ENCODE measurements at places on chromosomes 3 and 15. TPM values are rescaled to one million over a fixed set of nuclear protein-coding genes. Genes with fewer than 3 reads are reported as not detected.
A peak's percentile ranks its signal among the peaks of the same experiment; 100 is the strongest.

DNA sequence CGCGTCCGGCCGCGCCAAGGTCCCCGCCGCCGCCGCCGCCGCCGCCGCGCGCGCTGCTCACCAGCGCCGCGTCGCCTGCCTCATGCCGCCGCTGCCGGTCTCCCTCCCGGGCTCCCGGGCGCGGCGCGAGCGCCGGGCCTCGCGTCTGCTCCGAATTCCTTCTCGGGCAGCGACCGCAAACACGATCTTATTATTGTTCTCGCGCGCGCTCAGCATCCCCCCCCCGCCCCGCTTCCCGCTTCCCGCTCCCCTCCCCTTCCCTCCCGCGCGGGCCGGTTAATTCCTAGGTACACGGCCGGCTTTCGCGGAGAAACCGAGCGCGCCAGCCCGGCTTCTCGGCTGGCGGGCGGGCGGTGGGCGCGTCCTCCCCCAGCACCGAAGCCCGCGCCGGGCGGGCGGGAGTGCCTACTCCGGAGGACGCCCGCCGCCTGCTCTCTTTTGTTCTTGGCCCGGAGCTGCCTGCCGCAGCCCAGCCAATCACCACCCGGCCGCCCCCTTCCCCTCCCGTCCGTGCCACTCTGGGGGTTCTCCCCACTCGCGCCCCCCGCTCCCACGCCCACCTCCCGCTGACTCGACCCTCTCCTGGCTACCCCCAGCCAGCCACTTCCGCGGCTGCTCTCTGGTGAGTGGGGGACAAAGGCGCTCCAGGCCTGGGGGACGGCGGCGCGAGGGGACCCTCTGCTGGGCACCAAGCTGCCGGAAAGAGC, at the start of gene HDGFL3:
TSS of gene HDGFL3 (minus strand) at position 164 of the 707 bp plus-strand sequence. CDS start 409 bp downstream, outside the sequence.
- H3K27ac ChIP-seq = peak within 1 kb of the TSS; percentile 94
- peak; percentile 91 for DNase-seq
- peak within 1 kb of the TSS; percentile 85 for H3K4me3 ChIP-seq
- H3K36me3 ChIP-seq = no peaks in the 10 kb centered on the region
- peaks cover 23% of the 10 kb centered on the region for H3K27me3 ChIP-seq
- H3K4me1 ChIP-seq = no peaks in the 10 kb centered on the region

DNA sequence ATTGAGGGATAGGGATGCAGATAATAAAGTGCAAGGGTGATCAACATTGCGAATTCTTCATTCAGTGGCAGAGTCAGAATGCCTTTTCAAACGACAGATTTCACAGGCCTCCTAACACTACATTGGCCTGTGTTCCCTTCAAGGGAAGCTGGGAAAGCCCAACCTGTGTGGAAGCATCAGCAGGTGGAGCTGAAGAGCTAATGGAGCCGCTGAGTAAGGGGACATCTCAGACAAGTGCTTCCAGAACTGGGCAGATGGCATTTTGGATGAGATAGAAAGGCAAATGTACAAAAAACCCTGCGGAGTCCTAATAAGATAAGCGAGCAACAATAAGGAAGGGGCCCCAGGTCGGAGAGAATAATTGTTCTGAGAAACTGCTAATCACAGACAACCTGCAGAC, 8.5 kb upstream of the SLC24A5 start:
- DNase-seq = no peak
- no peaks in the 10 kb centered on the region for H3K4me1 ChIP-seq
- no peaks in the 10 kb centered on the region for H3K36me3 ChIP-seq
- no peaks in the 10 kb centered on the region for H3K27me3 ChIP-seq
- H3K27ac ChIP-seq = no peak overlapping the region

DNA sequence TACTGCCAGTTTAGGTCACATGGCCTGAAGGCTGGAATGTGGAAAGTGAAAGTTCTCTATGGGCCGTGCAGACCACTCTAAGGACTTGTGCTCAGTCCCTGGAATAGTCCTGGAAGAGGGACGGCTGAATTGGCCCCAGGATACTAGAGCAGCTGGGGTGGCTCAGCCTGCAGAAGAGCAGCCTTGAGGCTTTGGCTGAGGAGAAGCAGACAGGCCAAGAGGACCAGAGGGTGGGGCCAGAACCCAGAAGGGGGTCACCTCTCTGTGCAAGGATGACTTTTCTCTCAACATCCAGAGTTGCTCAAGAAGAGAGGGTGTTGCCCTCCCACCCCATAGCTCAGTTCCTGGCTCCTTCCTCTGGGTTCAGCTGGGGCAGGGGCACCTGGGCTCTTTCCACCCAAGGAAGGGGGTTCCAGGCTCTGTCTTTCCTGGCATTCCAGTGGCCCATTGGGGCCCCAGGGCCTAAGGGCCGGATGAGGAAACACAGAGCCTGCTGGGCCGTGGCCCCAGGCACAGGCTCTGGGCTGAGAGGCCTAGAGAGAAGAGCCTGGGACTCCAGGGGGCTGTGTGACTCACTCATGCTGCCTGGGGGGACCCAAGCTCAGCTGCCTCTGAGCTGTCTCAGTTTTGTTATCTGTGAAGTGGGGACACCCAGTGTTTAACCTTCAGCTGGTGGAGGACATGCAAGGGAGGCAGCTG, 8.5 kb upstream of the FBLN2 start:
- H3K4me1 ChIP-seq = peaks cover 7% of the 10 kb centered on the region
- no peak for DNase-seq
- H3K27ac ChIP-seq = no peak overlapping the region
- H3K4me3 ChIP-seq = no peak overlapping the region

DUOXA2 gene
- 8.9 TPM for polyA plus RNA-seq

DNA sequence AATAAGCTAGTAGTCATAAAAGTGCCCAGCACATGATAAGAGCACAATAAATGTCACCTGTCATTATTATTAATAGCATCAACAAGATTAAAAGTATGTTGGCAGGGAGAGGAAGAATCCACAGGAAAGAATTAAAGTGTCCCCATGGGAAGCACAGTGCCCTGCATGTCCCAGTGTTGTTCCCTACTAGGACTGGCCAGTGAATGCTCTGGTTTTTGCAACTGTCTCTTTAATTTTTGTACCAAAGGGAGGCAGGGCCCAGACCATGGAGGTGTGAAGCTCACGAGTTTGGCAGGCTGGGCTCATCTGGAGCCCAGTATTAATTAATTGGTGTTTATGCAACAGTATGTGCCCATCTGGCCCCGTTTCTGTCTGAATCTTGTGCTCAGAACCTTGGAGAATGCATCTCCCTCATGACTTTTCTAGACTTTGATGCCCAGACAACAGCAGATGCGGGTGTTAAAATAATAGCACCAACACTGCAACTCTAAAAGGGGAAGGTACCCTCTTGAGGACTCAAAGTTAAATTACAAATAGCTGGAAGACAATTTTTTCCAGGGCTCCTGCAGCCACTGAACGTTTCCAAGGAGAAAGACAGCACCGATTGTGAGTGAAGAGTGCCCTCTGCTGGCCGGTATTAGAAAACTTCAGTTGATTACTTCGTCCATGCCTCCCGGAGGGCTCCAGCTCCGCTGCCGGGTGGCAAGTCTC, 71.9 kb upstream of the SPATA12 start:
- H3K36me3 ChIP-seq = no peaks in the 10 kb centered on the region
- peak; percentile 82 for DNase-seq
- no peak overlapping the region for H3K4me3 ChIP-seq

- DNase-seq = no peak
- H3K4me3 ChIP-seq = no peak overlapping the region
- no peaks in the 10 kb centered on the region for H3K36me3 ChIP-seq
- no peak overlapping the region for H3K27ac ChIP-seq
Measured at GRCh38 chr3:175716446-175716845, 857.3 kb downstream of the NAALADL2 start.

GRCh38 chr3:119559441-119559963, at the start of gene CD80:
Gene CD80 (minus strand): TSS chr3:119559614. CDS start chr3:119557728, 1,886 bp downstream.
- H3K27me3 ChIP-seq = no peaks in the 10 kb centered on the region
- DNase-seq = peak; percentile 75
- H3K27ac ChIP-seq = no peak within 1 kb of the TSS

- peak overlapping the region; percentile 73 for H3K27ac ChIP-seq
- no peaks in the 10 kb centered on the region for H3K36me3 ChIP-seq
- H3K27me3 ChIP-seq = no peaks in the 10 kb centered on the region
- DNase-seq = peak; percentile 76
- no peak overlapping the region for H3K4me3 ChIP-seq
Measured at GRCh38 chr3:30286007-30286669, 320.3 kb upstream of the TGFBR2 start.

- H3K27me3 ChIP-seq = no peaks in the 10 kb centered on the region
- H3K27ac ChIP-seq = no peak overlapping the region
- H3K36me3 ChIP-seq = peaks cover 6% of the 10 kb centered on the region
- peak; percentile 71 for DNase-seq
Measured at GRCh38 chr15:89171136-89172072, 50.0 kb downstream of the RLBP1 start.

RAF1 gene
- polyA plus RNA-seq = 54.1 TPM

DNA sequence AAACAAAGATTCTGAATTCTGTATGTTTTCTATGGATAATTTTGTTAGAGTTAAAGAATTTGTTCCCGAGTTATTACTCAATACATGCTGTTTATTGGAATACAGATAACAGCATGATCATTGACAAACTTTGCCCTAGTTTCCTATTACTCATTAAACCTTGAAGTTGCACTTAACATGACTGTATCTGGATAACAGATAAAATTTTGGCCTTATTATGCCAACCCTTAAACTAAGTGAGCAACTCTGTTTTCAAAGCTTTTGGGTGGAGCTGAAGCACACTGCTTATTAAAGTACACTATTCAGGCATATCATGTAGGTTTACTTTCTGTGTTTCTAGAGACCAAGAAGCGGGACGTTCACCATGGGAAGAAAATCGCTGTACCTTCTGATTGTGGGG, at the start of gene AADAC:
TSS of gene AADAC (plus strand) at position 318 of the 400 bp plus-strand sequence. CDS start at position 365, 47 bp downstream.
- H3K27me3 ChIP-seq = no peaks in the 10 kb centered on the region
- H3K36me3 ChIP-seq = no peaks in the 10 kb centered on the region
- no peaks in the 10 kb centered on the region for H3K4me1 ChIP-seq
- peak within 1 kb of the TSS; percentile 70 for H3K27ac ChIP-seq

- H3K4me3 ChIP-seq = no peak overlapping the region
- no peak for DNase-seq
- no peaks in the 10 kb centered on the region for H3K27me3 ChIP-seq
- no peaks in the 10 kb centered on the region for H3K4me1 ChIP-seq
Measured at GRCh38 chr3:138042043-138042442, 32.1 kb downstream of the CLDN18 start.

LEKR1 gene
- polyA plus RNA-seq = 0.44 TPM

GRCh38 chr3:24003466-24003865, 58.4 kb downstream of the NR1D2 start:
- no peak overlapping the region for H3K27ac ChIP-seq
- H3K4me3 ChIP-seq = no peak overlapping the region
- no peak for DNase-seq
- no peaks in the 10 kb centered on the region for H3K36me3 ChIP-seq
- no peaks in the 10 kb centered on the region for H3K27me3 ChIP-seq

GP9 gene
- polyA plus RNA-seq = not detected

QTRT2 gene
- 4.8 TPM for polyA plus RNA-seq
